ENCODE measurements at places on chromosomes 3 and 15. TPM values are rescaled to one million over a fixed set of nuclear protein-coding genes. Genes with fewer than 3 reads are reported as not detected.
A peak's percentile ranks its signal among the peaks of the same experiment; 100 is the strongest.

DNA sequence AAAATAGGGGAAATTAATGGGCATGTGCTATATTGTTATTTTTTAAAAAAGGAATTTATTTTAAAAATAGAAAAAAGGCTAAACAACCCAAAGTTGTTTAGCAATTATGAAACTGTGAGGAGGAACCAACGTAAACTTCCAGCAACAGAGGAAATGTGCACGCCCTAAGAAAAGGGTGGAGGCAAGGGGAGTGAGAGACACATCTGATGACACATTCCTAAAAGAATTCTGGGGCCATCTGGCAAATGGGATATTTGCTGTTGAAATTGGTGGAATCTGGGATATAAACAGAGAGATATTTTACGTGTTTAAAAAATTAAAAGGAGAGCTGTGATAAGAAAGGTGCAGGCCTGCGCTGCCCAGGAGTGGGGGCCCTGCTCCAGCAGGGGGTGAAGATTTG, 50.8 kb upstream of the MUC13 start:
- DNase-seq = no peak

DNA sequence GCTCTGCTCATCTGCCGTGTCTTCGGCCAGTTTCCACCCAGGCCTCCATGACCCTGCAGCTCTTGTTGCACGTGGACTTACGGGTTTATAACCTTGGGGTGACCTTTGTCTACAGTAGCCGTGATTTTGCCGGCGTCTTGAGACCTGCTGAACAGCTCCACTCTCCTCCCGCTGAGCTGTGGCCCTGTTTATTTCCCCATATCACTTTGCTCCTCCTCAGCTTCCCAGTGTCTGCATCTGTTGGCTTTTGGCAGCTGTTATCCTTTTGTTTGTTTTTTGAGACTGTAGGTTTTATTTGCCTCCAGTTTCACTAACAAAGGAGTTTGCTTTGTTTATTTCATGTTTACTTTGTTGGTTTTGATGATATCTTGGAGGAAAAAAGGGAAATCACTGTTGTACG, 29.3 kb upstream of the SLC28A1 start:
- DNase-seq = no peak

The ARID3B gene
- total RNA-seq = 1.3 TPM

The PDCD10 gene
- 48.2 TPM for total RNA-seq

The GOLGB1 gene
- 35.3 TPM for total RNA-seq

DNA sequence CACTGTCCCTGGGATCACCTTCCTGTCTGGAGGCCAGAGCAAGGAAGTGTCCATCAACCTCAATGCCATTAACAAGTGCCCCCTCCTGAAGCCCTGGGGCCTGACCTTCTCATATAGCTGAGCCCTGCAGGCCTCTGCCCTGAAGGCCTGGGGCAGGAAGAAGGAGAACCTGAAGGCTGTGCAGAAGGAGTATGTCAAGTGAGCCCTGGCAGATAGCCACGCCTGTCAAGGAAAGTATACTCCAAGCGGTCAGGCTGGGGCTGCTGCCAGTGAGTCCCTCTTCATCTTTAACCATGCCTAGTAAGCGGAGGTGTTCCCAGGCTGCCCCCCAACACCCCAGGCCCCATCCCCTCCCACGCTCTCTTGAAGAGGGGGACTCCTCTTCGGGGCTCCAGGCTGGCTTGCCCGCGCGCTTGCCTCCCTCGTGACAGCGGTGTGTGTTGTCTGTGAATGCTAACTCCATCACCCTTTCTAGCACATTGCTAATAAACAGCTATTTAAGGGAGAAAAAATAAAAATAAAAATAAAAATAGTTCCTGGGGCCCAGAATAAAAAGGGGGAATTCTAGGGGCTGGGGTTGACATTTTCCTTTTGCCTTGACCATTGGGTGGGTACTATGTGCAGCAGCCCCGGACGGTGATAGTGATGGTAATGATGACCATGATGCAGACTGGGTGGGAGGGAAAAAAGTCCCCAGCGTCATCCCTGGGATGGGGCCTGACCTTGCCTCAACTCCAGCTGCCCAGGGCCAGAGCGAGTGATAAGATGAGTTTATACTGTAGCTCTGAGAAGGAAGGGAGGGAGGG, 3.3 kb upstream of the ALAS1 start:
- no peak for DNase-seq

- DNase-seq = no peak
Measured at GRCh38 chr3:111863942-111864694, 5.1 kb downstream of the PHLDB2 start.

GRCh38 chr15:41160639-41161315, 44.7 kb upstream of the INO80 start:
- no peak for DNase-seq

- peak; percentile 90 for DNase-seq
Measured at GRCh38 chr3:159763602-159764489, 224.8 kb upstream of the IL12A start.

GRCh38 chr3:15040844-15041243, 24.3 kb downstream of the MRPS25 start:
- no peak for DNase-seq

The SLC15A2 gene
- 0.20 TPM for total RNA-seq

DNA sequence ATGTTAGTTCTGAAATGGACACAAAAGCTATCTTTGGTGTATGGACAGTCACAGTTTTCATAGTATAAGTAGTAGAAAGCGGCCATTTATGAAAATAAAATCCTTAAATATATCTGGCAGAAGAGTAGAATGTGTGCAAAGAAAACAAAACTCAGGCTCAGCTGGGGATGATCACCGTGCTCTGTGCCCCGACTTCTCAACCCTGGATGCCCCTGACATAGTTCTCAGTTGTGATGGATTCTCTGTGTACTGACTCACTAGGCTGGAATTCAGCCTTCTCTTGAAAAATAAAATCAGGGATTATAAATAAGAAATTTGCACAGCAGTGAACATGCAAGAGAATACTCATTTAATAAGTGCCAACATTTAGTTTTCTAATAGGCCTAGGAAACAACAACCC, 925.1 kb upstream of the NR2F2 start:
- peak; percentile 73 for DNase-seq

- DNase-seq = no peak
Measured at GRCh38 chr15:36878684-36879262, 221.6 kb downstream of the MEIS2 start.

DNA sequence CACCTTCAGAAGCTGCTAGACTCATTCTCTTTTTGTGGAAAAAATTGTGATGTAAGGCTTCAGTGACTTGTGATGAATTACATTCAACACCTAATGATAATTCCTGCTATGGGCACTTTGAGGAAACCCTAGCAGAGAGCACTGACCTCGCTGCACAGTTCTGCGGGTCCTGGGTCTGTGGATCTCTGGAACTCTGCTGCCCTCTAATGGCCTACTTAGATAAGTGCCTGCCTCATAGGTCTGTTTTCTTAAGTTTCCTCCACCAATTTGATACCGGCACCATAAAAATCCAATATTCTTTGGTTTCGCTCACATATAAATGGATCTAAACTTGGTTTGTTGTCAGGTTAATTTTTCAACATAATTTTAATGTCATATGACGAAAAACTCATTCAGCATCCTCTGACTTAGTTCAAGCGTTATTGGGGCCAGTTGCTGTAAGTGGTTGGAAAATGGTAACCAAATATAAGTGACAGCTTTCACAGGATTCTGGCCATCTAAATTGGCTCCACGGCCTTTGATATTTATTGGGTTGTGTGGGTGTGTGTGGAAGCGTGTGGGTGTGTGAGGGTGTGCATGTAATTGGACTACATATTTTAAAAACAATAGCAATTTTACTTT, 10.4 kb downstream of the SLITRK3 start:
- DNase-seq = peak; percentile 64

- peak; percentile 89 for DNase-seq
Measured at GRCh38 chr15:39171944-39172368, 408.9 kb upstream of the THBS1 start.

The ARL14 gene
- total RNA-seq = not detected

DNA sequence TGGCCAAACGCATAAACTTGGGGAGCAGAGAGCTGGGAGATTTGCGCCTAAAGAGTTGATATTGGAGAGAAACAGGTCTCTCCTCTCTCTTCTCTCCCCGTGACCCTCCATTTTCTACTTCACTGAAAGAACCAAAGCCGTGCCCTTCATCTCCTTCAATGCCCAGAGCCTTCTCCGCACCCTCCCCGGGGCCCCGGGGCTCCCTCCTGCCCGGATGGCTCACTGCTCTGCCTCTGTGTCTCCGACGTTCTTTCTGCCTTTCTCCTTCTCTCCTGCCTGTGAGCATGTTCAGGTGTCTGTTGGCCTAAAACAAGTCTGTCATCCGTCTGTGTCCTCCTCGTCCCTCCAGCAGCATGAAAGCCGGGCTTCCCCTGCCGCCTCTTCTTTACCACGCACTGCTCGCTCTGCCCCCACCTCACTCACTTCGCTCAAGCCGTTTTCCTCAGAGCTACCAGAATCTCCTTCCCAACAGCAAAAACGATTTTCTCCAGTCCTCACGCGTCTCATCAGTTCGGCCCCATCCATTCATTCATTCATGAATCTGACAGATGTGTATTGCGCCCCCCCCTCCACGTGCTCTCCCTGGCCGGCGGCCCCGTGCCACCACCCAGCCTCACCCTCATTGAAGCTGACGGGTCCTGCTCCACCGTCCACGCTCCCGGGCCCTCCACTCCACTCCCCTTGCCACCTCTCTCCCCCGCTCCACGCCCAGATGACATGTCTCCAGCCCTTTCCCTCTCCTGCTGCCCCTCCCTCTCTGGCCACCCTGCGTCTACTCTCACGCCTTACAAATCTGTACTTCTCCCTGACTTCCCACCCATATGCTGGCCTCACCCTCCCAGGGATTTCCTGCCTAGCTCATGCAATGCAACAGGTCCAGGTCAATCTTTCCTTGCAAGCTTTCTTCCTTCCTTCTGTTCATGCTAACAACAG, 10.2 kb downstream of the MUC4 start:
- DNase-seq = no peak

All from lung microvascular endothelial cell (primary cell).